ENCODE measurements at places on chromosomes 1 and 21.

DNA sequence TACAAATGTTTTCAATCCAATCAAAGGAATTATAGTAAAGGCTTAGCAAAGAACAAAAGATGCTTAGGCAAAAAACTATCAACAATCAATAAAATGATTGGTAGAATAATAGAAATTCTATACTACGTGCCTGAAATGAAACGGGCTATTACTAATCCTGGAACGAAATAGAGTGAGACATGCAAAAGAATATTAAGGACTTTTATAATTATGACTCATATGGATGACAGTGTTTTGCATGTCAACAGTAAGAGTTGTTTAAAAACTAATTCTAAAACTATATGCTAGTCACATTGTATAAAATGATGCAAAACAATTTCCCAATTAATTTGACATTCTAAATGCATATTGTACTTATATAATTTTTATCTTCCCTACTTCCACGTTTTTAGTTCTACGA lies 35.6 kb downstream of the LRRIQ3 start:
- no peak for DNase-seq

- no peak for DNase-seq
These were observed 19.9 kb downstream of the AGPAT3 start for GRCh38 chr21:43884861-43885417.

- no peak for DNase-seq
These were observed 356.1 kb downstream of the LMO4 start for GRCh38 chr1:87684713-87685205.

DNA sequence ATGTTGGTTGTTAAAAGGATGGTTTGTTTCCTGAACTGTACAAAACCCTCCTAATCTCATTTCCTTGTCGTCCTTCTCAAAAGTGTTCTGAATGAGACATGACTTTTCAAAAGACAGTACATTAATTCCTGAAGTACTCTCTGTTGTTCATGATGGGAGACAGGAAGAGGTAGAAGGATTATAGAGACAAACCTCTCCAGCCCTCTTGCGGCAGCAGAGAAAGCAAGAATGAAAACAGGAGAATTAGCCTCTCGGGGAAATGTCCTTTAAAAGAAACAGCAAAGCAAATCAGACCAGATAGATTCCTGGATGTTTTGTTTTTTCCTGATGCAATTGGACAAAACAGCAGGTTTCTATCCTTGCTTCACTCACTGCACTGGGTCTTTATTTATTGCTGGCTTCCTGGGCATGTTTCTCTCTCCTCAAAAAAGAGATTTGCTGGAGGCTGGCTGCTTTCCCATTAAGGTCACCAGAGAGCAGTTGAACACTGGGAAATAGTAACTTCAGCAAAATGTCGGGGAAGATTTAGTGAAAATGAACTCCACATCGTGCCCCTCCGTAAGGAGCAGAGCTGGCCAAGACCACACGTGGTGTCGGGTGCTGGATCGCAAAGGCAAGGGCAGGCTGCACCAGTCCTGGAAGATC lies 145.8 kb upstream of the SYT6 start:
- no peak for DNase-seq

DNA sequence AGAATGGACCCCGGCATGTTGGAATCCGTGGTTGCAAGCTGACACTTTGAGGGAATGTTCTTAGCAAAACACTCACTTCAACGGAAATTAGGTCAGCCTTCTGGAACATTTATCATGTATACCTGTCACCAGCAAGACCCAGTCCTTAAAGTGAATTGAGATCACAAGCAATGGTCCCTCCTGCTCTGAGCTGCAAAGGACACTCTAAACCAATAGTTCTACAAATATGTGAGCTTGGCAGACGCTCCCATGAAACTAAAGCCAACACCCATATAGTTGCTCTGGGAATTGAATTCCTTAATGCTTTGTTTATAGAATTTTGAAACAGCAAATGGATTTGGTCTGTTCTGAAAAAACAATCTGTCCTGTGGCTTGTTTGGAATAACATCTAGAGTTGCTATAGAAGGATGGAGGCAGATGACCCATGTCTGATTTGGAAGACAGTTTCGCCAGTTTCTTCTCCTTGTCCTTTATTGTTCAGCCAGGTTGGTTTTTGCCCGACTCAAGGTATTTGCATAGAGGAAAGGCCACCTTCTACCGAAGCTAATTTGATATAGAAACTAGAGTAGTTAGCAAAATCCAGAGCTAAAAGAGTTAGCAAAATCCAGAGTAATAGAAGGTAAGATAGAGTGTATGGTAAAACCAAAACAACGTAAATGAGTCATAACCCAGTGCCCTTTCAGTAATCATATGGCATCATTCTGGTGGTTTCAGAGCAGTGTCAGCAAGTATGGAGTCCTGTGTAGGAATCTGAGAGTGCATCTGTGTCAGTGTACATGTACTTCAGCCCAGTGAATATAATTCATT lies 236.2 kb downstream of the NFIA start:
- DNase-seq: no peak

DNA sequence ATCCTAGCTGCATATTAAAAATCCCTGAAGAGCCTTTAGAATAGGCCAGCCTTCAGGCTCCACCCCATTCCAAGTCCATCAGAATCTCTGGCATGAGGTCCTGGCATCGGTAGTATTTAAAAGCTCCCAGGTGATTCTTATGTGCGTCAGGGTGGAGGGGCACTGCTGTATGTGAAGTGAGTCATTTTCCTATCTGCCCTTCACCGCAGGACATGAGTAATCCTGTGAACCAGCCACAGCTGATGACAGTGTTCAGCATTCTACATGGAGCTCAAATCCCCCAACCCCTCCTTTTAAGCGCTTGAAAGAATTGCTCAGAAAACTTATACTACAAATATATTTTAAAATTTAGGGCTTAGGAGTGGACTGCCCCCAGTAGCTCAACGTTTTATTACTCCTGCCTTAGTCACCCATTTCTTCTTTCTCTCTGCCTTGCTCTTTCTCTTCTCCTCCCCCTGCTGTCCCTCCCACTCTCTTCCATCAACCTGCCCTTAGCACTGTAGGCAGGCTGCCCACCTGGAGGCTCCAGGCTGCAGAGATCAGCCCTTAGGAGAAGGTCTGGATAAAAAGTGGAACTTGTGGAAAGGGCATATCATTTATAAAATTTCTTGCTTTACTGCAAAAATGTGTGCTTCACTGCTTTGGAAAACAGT lies 73.8 kb upstream of the ZNF281 start:
- no peak for DNase-seq

DNA sequence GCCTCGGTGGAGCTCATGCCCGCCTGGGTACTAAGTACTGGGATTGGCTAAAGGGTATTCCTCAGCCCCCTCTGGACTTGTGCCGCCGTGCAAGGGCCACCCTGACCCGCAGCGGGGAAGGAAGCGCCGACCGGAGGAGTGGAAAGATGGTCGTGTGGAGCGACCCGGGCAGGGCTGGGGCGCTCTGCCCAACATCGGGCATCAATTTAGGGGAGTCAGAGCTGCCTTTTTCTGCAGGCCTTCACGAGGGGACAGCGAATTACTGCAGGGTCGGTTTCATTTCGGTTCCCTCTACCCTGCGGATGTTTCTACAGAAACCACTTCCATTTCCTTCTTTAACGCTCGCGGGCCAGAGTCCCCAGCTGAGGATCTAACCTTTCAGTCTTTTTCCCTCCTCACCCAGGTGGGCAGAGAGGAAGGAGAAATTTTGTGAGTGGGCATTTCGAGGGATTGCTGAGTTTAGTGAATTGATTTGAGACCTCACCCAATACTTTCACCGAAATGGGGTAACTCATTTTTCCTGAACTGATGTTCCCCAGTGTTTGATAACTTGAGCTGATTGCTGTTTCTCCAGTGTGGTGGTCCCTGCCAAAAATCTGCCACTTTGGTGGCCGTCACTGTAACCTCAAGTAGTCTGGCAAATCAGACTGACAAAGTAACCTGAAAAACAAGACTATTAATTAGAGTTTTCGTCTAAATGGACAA lies 1.1 kb downstream of the TOR1AIP1 start:
- DNase-seq: peak; percentile 22

- DNase-seq: no peak
These were observed 80.1 kb upstream of the IVNS1ABP start for GRCh38 chr1:185397183-185397582.

DNA sequence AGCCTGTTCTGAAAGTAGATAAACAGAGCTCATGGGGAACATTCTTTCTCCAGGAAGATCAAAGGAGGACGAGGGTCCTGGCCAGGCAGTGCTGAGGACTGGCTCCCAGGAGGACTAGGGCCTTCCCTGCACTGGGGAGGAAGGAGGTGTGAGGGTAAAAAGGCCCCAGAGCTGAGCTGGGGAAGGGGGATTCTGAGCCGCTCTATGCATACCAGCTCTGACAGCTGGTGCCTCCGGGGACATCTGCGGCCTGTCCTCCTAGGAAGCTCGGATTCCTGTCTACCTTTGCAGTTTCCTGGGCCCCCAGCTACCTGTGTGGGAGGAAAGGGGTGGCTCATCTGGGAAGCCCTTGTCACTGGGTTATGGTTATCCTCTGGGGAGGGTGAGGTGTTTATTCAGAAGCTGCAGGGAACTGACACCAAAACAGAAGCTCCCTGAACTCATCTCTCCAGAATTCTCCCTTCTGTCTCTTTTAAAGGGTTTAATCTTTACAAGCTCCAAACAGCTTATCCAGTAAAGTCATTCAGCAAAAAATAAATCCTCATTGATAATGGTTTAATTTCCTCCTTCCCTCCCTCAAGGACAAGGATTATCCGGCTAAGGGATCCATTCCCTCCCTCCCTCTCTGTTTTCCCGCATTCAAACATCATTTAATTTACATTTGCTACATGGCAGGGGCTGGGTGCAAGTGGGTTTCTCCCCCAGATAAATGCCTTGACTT lies 31.0 kb downstream of the NENF start:
- DNase-seq: no peak

DNA sequence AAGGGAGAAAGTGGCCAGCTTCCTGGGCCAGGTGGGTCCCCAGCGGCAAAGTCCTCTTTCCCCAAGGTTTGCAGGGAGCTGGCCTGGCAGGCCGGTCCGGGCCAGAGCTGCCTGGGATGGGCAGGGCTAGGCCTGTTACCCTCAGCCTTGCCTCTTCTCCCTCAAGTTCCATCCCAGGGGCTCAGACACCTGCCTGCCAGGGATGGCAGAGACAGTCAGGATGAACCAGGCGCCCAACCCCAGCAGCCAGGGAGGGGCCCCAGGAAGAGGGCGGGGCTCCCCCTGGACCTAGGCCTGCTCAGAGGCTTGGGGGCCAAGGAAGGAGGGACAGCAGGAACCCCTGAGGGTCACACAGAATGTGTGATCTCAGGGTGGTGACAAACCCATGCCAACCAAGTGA lies 120.6 kb downstream of the CASZ1 start:
- DNase-seq: no peak

GRCh38 chr1:171160639-171161354 lies 24.3 kb upstream of the FMO2 start:
- DNase-seq: no peak

All from T-helper 17 cell (primary cell).